MCF 10A (cell line): ENCODE measurements at places on chromosomes 4 and X. TPM values are rescaled to one million over a fixed set of nuclear protein-coding genes. Genes with fewer than 3 reads are reported as not detected.

Gene ARSJ
- total RNA-seq, result 36.2 and 50.7 TPM in 2 replicates

Gene PAGE5
- total RNA-seq, result not detected in 2 replicates

Gene PRRG1
- total RNA-seq, result 10.2 and 10.5 TPM in 2 replicates

Gene KLB
- total RNA-seq, result not detected in 2 replicates

Gene FOXR2
- total RNA-seq, result not detected in 2 replicates

Gene ATP2B3
- total RNA-seq, result not detected in 2 replicates

Gene PABPC1L2B
- not detected in 2 replicates for total RNA-seq

Gene CDX4
- total RNA-seq, result not detected in 2 replicates

Gene C4orf33
- 7.4 and 10.5 TPM in 2 replicates for total RNA-seq

Gene S100G
- total RNA-seq, result not detected in 2 replicates

DNA sequence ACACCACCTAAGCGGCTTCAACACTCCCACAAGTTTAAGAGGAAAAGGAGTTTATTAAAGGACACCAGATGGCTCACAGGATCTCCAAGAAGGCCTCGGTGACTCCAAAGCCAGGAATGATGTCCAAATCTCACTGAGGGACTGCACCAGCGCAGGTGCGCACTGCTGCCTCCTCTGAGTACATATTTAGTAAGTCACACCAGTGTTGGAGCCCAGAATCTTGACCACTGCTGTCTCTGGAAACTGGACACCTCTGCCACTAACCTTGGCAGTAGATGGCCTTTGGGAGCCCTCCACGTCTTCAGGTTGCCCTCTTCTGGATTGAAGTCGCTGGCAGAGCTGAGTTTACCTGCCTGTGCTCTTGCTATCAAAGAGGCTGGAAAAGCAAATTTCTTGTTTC is 10.1 kb upstream of the RS1 start:
- DNase-seq, result no peak

DNA sequence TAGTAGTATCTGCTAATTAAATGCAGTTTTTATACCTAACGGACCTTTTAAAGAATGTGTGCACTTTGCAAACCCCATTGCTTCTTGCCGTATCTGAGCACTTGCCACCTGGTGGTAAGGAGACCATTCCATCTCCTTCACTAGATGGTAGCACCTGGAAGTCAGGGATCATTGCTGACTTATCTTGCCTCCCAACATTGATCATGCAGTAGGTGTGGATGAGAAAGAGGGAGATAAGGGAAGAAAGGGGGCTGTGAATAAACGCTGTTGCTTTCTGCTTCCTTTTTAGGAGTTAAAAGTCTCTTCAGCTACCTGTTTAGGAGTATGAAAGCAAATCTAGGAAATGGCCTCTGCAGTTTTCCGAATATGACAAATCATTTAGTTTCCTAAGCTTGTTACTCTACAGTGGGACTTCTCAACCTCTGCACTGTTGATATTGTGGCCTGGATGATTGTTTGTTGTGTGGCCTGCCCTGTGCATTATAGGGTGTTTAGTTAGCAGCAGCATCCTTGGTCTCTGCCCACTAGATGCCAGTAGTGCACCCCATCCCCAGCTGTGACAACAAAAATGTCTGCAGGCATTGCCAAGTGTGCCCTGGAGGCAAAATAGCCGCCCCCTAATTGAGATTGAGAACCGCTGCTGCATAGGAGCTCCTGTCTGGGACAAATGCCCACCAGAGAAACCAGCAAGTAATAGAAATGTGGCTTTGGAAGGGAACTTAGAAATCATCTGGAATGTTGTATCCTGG is 38.8 kb downstream of the GAB1 start:
- peak; percentile 34 for DNase-seq

- no peak for DNase-seq
Measured at GRCh38 chr4:8039290-8039689, 99.6 kb upstream of the AFAP1 start.

GRCh38 chr4:111013846-111014245 is 391.0 kb upstream of the PITX2 start:
- no peak for DNase-seq

GRCh38 chr4:45283352-45283751 is 557.0 kb upstream of the GNPDA2 start:
- DNase-seq, result no peak

- no peak for DNase-seq
Measured at GRCh38 chr4:139247700-139248238, 32.3 kb downstream of the MGARP start.

DNA sequence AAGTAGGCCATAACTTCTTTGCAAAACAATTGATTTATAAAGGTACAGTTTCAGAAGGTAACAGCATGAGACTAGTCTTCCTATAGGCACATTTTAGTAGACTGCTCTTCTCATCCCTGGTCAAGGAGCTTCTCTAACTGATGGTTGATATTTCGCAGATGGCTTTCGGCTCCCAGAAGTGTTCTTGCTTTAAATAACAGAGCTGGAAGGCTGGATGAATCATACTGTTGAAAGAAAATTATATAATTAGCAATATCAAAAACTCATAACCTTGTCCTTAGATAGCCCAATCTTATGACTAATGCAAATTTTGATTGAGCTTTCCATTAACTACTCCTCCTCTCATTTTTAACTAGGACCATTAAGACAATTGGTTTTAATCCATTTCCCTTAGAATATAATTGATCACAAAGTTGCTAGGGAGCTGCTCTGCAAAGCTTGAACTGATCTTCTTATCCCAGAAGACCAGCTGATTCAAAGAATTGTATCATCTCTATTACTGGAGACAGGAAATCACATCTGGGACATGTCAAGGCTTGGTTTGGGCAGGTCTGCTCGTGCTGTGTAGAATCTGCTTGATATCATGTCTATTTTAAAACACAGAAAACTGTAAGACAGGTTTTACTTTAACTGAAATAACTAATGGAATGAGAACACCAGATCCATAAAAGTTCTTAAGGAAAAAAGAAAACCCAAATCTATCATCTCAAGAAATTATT is 38.6 kb downstream of the CENPU start:
- DNase-seq, result peak; percentile 26

DNA sequence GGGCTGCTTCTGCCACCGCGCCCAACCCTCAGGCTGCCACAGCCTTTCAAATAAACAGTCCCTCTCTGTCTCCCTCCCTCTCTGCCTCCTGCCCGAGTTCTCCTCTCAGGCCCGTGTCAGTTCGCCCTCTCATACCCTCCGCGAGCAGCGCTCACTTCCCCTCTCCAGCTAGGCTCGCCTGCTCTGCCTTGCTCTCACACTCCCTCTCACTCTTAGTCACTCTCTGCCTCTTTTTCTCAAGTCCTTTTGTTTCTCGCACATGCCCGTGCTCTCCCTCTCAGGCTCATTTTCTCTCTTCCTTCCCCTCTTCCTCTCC is 3.2 kb downstream of the EFNB1 start:
- peak; percentile 71 for DNase-seq

GRCh38 chr4:99722725-99723124 is 65.1 kb upstream of the C4orf54 start:
- no peak for DNase-seq

DNA sequence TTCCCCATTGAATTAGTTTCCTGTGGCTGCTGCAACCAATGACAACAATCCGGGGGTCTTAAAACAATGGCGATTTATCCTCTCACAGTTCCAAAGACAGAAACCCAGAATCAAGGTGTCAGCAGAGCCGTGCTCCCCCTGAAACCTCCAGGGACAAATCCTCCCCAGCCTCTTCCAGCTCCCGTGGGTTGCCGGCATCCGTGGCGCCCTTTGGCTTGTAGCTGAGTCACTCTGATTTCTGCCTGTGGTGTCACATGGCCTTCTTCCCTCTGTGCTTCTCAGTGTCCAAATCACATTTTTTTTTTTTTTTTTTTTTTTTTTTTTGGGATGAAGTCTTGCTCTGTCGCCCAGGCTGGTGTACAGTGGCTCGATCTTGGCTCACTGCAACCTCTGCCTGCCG is 64.5 kb upstream of the STX18 start:
- no peak for DNase-seq

- no peak for DNase-seq
Measured at GRCh38 chr4:48483006-48483776, at the start of gene SLC10A4. Gene SLC10A4, plus strand, starts transcription at chr4:48483343. Its CDS starts 219 bp downstream, at chr4:48483562.

DNA sequence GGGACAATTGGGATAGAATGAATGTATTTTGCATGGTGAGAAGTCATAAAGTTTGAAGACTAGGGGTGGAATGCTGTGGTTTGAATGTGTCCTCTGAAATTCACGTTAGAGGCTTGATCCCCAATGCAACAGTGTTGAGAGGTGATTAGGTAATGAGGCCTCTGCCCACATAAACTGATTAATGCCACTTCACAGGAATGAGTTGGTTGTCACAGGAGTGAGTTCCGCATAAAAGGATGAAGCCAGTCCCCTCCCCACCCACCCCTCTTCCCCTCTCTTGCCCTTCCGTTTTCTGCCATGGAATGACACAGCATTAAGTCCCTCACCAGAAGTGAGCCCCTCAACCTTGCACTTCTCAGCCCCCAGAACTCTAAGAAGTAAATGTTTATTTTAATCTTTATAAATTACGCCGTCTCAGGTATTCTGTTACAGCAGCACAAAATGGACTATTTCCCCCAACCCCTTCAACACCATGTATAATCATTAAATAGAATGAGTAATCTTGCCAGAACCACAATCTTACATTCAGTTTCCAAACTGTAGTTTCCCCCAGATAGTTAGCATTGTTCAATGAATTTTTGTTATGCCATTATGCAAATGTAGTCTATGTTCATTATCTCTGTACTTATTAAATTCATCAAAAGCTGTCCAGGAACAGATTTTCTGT is 5.5 kb upstream of the MMAA start:
- no peak for DNase-seq

DNA sequence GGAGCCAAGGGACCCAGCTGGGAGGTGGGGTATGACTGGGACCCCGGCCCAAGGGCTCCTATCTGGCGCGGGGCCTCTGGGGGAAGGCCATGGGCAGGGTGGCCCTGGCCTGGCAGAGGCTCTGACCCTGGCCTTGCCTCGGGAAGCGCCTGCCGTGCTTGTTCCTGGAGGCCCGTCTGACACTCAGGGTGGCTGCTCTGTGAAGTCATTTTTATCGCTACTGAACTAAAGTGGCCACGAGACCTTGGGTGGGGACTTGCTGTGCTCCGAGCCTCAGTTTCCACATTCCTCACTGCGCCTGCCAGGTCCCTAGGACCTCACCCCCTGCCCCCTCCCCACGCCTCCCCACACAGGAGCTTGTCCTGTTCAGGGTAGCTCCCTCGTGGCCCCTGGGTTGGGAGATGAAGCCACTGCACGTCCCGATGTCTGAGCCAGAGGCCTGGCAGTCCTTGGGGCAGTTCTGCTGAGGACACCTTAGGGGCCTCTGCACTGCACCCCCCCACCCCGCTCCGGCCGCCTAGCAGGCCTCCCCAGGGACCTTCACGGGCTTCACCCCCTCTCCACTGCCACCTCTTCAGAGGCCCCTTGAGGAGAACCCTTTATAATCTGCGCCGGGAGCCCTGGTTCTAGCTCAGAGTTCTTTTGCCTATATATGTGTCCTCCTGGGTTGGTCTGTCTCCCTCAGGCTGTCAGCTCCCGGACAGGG is 639 bp upstream of the SORCS2 start:
- no peak for DNase-seq

DNA sequence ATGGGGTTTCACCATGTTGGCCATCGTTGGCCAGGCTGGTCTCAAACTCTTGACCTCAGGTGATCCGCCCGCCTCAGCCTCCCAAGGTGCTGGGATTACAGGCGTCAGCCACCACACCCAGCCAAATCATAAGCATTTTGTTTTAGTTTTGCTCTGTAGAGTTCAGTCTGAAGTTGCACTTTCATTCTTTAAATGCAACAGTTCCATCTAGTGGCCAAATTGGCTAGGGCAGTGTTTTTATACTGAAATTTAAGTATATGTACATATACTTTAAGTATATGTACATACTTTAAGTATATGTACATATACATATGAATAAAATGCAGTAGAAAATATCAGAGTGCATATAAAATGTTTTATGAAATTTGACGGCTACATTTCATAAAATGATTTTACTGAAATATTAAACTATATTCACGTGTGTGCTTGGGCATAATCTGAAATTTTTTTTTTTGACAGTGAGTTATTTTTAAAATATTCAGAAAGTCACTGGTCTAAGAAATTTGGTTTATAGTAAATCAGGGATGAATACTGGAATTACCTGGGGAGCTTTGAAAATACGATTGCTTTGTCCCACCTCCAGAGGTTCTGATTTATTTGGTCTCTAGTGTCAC is 145.5 kb downstream of the NWD2 start:
- peak; percentile 64 for DNase-seq

DNA sequence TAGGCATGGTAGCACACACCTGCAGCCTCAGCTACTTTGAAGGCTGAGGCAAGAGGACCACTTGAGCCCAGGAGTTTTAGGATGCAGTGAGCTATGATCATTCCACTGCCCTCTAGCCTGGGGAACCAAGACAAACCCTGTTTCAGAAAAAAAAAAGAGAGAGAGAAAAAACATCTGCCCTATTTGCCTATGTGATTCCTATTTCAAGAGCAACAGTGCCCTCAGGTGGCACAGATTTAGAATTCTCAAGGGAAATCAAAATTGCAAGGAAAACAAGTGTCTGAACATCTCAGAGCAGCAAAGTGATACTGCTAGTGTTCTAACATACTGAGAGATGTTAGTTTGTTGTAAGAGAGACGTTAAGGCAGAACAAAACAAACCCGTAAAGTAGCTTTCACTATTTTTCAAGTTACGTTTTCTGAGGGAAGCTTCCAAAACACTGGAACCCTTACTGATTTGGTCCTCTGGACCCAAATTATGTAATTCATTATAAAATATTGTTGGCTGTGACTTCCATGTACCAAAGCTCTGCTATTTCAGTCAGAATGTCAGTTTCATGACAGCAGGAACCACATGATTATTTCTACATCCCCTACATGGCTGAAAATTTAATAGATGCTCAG is 7.9 kb downstream of the BDH2 start:
- DNase-seq, result peak; percentile 67

GRCh38 chrX:12791257-12792228 is at the start of gene PRPS2:
Gene PRPS2, plus strand, starts transcription at chrX:12791412. Its CDS starts 86 bp downstream, at chrX:12791498.
- DNase-seq, result peak; percentile 50

GRCh38 chrX:125627676-125628075 is 308.0 kb downstream of the TEX13C start:
- DNase-seq, result no peak

DNA sequence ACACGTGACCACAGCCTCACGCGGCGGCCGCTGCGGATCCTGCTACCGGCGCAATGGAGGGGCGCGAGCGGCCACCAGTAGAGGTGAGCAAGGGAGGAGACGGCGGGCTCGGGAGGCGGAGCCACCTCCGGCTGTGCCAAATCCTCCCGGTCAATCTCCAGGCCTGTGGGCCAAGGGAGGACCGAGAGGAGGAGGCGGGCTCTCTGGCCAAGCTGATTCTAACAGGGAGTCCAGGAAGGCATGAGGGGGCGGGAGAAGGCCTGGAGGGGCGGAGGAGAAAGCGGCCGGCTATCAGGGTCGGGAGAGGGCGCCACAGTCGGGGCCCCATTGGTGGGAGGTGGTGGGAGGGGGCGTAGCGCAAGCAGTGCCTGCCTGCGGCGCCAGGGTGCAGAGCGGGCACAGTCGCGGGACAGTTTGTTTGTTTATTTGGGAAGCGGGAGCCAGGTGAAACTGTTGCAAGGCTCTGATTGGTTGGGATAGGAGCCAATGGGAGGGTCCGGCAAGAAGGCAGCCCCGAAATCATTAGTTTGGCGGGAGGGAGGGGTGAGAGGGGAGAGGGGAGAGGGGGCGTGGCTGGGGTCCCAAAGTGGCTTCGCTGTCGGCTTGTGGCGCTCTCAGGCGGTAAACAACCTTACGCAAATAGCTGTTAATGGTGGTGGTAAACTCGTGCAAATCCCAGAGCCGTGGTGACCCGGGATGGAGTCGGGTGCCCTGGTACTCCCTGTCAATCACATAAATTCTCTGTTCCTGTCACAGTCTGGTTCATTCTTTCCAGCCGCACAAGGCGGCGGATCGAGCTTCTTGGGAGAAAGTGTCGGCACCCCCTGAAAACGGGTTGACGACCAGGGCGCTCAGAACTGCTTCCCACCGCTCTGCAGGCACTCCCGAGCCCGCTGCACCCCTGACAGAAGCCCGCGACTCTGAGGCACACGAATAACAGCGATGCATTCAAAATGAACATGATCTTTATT is at the start of gene IRS4:
Gene IRS4 (minus strand): TSS at position 55 of the 971 bp plus-strand sequence.
- no peak for DNase-seq
